Effector memory CD4-positive, alpha-beta T cell (primary cell): ENCODE measurements at places on chromosomes 7 and 10.

- peak; percentile 29 for DNase-seq
Measured at GRCh38 chr10:30591249-30591670, 38.3 kb downstream of the LYZL2 start.

- DNase-seq = no peak
Measured at GRCh38 chr7:115340828-115341227, 418.9 kb downstream of the MDFIC start.

GRCh38 chr10:69730251-69731156 lies 71.2 kb upstream of the COL13A1 start:
- no peak for DNase-seq

DNA sequence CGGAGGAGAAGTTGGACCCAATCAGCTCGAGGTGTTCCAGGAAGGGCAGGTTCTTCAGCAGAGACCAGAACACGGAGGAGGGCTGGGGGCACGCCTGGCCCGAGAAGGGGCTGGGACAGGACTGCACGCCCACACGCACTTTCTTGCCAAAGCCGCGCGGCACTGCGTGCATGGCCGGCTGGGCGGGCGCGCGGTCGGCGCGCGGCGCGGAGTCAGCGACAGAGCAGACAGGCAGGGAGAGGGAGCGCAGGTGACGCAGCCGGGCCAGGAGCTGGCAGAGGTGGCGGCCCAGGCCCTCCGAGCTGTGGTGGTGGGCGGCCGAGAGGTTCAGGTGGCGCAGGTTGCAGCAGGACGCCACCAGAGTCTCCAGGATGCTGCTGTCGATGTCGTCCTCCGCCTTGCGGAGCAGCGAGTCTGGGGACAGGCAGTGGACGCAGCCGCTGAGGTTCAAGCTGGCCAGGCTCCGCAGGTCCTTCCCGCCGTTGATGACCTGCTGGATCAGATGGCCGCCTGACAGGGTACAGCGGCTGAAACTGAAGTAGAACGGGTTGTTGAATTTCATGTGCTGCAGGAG lies 77.2 kb upstream of the TNRC18 start:
- DNase-seq = no peak

DNA sequence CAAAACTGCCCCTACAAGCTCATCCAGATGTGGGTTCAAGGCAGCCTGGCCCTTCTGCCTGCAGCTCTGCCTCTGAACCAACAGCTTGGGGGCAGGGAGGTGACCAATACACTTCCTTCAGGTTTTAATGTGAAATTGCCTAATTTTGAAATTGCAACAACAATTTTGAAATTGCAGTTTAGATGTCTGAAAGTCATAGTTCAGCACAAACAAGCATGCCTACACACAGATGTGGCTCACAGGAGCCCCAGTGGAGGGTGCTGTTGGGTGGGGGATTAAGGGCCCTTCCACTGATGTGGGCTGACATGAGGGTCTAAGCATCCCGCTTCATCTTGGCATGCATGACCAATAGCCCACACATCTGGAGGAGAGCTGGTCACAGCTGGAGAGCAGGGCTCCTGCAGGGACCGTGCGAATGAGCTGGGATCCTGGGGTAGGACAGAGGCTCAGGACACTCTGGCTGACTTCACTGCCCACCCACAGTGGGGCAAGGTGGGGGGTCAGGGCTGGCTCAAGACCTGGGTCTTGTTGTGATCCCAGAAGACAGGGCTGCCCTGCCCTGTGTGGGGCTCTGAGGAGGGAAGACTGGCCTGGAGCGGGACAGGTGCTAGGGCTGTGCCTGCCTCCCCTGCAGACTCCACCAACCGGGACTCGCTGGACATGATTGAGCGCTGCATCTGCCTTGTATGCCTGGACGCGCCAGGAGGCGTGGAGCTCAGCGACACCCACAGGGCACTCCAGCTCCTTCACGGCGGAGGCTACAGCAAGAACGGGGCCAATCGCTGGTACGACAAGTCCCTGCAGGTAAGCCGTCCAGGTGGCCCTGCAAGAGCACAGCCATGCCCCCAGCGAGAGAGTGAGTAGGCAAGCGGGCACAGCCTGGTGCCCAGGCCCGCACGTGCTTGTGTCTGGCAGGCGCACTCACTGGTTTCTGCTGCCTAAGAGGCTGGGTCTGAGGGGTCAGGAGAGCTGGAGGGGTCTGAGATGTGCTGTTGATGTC lies 32.3 kb downstream of the CHAT start:
- no peak for DNase-seq

- no peak for DNase-seq
Measured at GRCh38 chr10:27190508-27190907, 35.4 kb downstream of the MASTL start.

DNA sequence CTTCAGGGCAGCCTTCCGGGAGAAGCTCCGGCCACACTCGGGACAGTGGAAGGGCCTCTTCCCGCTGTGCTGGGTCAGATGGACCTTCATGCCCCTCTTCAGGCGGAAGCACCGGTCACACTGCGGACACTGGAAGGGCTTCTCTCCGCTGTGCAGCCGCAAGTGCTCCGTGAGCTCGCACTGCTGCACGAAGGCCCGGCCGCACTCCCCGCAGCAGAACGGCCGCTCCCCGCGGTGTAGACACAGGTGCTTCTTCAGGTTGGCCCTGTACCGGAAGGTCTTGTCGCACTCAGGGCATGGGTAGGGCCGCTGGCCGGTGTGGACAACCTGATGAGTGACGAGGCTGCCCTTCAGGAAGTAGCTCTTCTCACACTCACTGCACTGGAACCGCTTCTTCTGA lies 14.2 kb upstream of the ZNF786 start:
- DNase-seq = no peak

DNA sequence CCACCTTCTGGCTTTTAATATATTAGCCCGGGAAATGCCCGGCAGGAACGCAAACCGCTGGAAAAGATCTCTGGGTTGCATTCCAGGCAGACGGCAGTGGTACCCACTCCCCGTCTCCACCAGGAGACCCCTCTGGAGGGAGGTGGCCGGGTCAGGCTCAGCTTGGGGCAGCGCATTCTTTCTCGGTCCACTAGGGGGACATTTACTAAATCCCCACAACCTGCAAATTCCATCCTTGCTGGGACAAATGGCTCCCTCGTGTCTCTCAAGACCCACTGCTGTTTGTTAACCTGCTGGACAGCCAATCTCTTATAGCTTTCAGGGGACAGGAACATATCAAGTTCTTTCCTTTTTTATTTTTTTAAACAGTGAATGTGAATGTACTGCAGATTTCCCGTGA lies 45.8 kb upstream of the CARD11 start:
- DNase-seq = no peak

DNA sequence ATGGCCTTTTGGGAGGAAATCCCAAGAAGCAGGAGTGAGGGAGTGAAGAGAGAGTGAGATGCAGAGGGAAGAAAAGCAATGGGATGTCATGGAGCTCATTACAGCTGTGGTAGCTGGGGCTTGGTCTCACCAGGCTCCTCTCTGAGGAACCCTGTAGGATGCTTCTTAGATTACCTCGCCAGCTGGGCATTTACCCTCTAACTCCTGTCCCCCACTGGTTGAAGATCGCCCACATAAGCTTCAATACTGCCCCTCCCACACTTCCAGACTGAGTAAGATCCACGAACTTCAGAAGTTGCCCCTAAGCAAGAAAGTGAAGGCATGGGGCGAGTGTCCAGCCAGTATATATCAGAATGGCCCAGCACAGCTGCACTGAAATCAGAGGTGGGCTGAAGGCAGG lies 58.1 kb upstream of the SLC35B4 start:
- DNase-seq = no peak

GRCh38 chr10:81367132-81367531 lies 507.9 kb upstream of the NRG3 start:
- no peak for DNase-seq
